AG04450 (cell line): ENCODE measurements at places on chromosomes 1 and 21. TPM values are rescaled to one million over a fixed set of nuclear protein-coding genes. Genes with fewer than 3 reads are reported as not detected.

CHD5 gene
- 0.02 and 0.06 TPM in 2 replicates for polyA plus RNA-seq

HES4 gene
- 0.68 and 0.76 TPM in 2 replicates for polyA plus RNA-seq

DENND2D gene
- 1.3 and 1.4 TPM in 2 replicates for polyA plus RNA-seq

RGS13 gene
- not detected in 2 replicates for polyA plus RNA-seq

KLHDC9 gene
- polyA plus RNA-seq: 1.1 and 1.6 TPM in 2 replicates

NHLH1 gene
- polyA plus RNA-seq: 0.19 and 0.35 TPM in 2 replicates

KPRP gene
- not detected in 2 replicates for polyA plus RNA-seq

MMEL1 gene
- polyA plus RNA-seq: 0.10 and 0.21 TPM in 2 replicates

RIPPLY3 gene
- 0.04 TPM in 1 of 2 replicates, not detected in the other for polyA plus RNA-seq

SMIM1 gene
- polyA plus RNA-seq: 1.1 and 2.5 TPM in 2 replicates

CD52 gene
- not detected in 2 replicates for polyA plus RNA-seq

ADAMTS1 gene
- 309 and 332 TPM in 2 replicates for polyA plus RNA-seq

CGN gene
- polyA plus RNA-seq: 0.26 and 0.31 TPM in 2 replicates

TMPRSS15 gene
- not detected in 2 replicates for polyA plus RNA-seq

MATN1 gene
- polyA plus RNA-seq: 0.09 and 0.12 TPM in 2 replicates
